Right lung (tissue), 10 donors: ENCODE measurements at places on chromosomes 3 and 15.
A peak's percentile ranks its signal among the peaks of the same experiment; 100 is the strongest.

GRCh38 chr3:13452490-13453335 lies 27.4 kb upstream of the HDAC11 start:
- no peak for DNase-seq

GRCh38 chr3:16140116-16140893 lies 34.2 kb upstream of the GALNT15 start:
- DNase-seq: no peak

DNA sequence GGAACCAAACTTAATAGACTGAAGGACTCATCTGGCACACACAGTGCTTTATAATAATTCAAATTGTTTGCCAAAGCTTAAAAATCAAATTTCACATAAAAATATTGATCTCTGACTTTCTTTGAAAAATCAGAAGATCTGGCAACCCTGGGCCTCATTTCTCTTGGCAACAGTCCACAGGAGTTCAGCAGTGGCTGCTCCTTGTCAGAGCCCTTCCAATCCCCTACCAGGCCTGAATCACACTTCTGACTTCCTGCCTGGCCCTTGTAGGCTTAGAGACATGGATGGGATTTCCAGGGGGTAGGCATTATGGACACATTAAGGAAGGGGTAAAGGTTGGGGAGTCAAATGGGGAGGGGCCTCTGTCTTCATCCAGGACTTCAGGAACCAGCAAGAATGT lies 55.5 kb downstream of the PLS1 start:
- DNase-seq: no peak

DNA sequence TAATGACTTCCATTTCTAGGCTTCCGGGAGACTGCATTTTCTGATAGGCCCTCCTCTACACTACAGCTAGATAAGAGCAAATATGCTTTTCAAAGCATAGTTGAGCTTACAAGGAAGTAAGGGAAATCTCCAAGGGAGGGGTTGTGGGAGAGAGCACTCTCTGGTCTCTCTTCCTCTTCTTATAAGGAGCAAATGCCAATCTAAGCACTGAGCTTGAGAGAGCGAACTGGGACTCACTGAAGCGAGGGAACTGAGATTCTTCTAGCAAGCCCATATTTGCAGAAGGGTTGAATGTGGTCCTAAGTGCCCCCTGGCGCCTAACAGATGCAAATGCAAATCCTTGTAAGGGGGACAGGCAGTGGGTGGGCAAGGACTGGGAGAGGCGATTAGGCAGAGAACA lies 164.8 kb downstream of the ERC2 start:
- DNase-seq: peak; percentile 19

GRCh38 chr3:133994166-133994890 lies 35.4 kb downstream of the SLCO2A1 start:
- no peak for DNase-seq

GRCh38 chr3:123082370-123083065 lies 15.7 kb downstream of the PDIA5 start:
- no peak for DNase-seq

DNA sequence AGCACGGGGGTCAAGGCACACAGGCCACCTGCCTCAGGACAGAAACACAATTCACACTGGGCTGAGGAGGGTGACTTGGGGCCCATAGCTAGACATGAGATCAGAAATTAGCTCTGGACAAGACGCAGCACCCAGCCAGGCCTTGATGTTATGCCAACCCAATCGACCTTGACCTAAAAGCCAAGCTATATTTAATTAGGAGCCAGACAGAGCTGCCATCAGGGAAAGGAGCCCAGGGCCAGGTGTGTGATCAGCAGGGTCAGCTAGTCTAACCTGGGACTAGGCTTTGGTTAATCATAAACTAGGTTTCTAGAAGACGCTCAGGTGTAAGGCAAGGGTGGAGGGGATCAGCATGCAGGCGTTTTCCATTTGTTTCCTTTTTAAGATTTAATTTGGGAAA lies 23.9 kb upstream of the SLC25A36 start:
- no peak for DNase-seq

- no peak for DNase-seq
Observed at GRCh38 chr3:20546636-20547035, 360.6 kb upstream of the SGO1 start.

DNA sequence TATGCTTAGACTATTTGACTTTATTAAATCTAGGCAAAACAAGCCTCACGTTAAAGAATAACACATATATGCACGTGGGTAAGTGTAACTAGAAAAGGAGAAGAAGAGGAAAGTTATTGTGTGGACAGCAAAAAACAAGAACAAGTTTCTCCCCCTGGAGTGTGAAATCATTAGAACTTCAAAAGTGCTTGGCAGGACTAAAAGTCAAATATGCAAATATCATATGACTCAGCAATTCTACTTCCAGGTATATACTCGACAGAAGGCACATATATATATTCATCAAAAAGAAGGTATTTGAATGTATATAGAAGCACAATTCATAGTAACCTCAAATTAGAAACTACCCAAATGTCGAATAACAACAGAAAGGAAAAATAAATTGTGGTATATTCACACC lies 68.9 kb upstream of the STXBP5L start:
- no peak for DNase-seq

DNA sequence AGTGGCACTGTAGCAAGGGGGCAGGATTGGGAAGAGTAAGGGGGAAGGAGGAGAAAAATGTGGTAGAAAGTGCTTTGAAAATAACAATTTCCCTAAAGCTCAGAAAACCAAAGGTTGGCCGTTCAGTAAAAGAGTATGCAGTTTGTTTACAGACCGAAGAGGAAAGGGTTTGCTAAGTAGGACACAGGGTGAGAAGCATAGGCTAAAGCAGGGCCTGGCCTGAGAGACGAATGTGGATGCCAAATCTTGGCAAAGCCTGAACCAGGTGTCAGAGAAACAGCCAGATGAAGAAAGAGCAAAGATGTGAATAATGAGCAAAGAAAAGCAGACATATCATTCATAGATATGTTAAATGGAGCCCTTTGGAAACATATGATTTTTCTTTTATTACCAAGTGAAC lies 17.1 kb downstream of the NEK10 start:
- DNase-seq: no peak

DNA sequence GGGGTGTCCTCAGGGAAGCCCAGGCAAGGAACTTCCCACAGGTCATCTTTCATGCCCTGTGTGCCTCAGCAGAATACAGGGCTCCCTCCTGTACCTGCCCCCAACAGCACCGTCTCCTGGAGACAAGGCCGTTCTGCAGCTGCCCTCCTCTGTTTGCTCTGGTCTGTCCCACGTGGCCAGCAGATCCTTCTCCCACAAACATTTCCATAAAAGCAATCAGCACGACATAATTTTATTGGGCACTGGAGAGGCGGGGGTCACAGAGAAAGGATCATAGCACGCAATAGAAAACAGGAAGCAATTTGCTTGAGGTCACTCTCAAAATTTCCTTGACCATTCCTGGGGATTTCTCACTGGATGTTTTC lies 29.4 kb downstream of the STARD5 start:
- DNase-seq: no peak

GRCh38 chr3:64518950-64519349 lies 168.8 kb downstream of the ADAMTS9 start:
- DNase-seq: no peak

GRCh38 chr3:120875989-120876388 lies 32.0 kb upstream of the STXBP5L start:
- DNase-seq: no peak

GRCh38 chr3:217099-217813 lies 20.7 kb downstream of the CHL1 start:
- no peak for DNase-seq

DNA sequence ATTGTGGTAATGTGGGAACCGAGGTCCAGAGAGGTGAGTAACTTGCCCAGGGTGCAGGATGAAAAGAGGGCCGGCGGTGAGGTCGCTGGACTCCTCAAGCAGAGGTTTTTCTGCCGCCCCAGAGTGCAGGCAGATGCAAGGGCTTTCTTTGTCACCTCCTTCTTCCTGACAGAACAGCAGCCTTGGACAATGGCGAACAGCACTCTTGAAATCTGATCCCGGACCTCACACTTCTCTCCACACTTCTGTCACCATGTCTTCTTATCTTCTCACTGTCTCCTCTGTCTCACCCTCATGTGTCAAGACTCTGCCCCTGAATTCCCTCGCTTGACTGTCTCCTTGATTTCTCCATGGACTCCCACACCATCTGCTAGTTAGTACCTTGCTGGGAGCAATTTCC lies 15.4 kb upstream of the VPS8 start:
- DNase-seq: no peak

GRCh38 chr3:197404754-197405153 lies 106.3 kb upstream of the DLG1 start:
- DNase-seq: no peak

GRCh38 chr15:69704700-69705099 lies 252.1 kb downstream of the RPLP1 start:
- DNase-seq: no peak

- DNase-seq: no peak
Observed at GRCh38 chr3:170426240-170426797, 7.7 kb downstream of the CLDN11 start.

- no peak for DNase-seq
Observed at GRCh38 chr3:38643090-38643489, 6.4 kb downstream of the SCN5A start.

GRCh38 chr3:39322936-39323335 lies 6.6 kb upstream of the CCR8 start:
- DNase-seq: no peak

- DNase-seq: no peak
Observed at GRCh38 chr3:11591002-11591355, 52.7 kb downstream of the VGLL4 start.

GRCh38 chr15:96421178-96421601 lies 90.7 kb downstream of the NR2F2 start:
- no peak for DNase-seq

DNA sequence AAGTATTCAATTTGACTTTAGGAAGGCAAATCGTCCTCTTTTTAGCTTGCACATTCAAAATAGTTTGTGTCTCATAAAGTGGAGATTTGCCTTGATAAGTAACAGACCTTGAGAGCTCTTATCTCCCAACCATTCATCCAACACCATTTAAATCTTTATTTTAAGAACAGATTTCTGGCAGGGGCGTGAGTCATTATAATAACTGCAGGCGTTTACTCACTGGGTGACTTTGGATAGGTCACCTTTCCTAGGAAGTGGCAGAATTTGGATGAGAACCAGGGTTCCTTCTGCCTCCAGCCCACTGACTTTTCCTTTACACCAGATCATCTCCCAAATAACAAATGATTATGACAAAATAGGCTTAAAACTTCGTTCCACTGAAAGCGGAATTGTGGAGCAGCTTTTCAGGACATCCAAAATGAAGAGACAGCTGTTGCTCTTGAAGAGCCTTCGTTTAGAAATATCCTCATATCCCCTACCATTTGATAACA lies 5.0 kb downstream of the LMCD1 start:
- DNase-seq: no peak

GRCh38 chr3:124784686-124785382 lies 54.6 kb downstream of the UMPS start:
- DNase-seq: no peak

GRCh38 chr15:84857418-84858004 lies 27.0 kb upstream of the SLC28A1 start:
- no peak for DNase-seq

GRCh38 chr3:48716508-48716981 lies 476 bp downstream of the IP6K2 start:
- DNase-seq: peak; percentile 32

- no peak for DNase-seq
Observed at GRCh38 chr3:176376531-176376930, 820.8 kb downstream of the TBL1XR1 start.

GRCh38 chr15:28167042-28167441 lies 67.9 kb upstream of the OCA2 start:
- no peak for DNase-seq

DNA sequence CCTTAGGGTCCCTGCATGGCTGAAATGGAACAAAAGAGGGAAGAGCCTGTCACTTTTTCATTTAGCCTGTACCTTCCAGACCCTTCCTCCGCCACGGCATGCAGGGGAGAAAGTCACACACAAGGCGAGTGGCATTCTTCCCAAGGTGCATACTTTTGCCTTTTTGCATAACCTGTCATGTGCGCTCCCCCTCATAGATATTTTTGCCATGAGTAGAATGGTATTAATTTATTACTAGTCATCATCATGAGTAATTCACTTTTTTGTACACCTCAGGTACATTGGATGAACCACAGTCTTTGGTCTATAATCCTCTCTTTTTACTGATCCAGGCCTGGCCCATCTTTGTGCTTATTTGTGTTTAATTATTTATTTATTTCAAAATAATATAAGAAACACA lies 8.9 kb upstream of the BUB1B start:
- DNase-seq: no peak

DNA sequence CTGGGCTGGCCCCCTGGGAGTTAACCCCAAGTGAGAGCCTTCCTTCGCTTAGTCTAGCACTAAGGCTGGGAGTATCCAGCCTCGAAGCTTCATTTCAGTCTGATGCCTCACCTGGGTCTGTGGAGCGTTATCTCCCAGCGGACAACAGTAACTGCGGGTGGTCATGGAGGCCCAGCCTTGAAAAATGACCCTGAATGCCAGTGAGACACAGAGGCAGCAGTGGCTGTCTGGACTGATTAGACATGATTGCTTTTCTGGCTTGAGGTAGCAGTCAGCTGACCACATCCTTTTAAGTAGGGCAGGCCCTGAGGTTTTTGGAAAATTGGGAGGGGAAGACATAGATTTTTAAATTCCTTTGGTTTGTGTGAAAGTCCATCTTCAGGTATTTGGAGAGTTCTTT lies 28.2 kb upstream of the TRIM59 start:
- DNase-seq: no peak

GRCh38 chr15:89141885-89142284 lies 53.6 kb downstream of the ABHD2 start:
- no peak for DNase-seq

GRCh38 chr3:27571345-27571744 lies 87.2 kb upstream of the SLC4A7 start:
- DNase-seq: no peak

DNA sequence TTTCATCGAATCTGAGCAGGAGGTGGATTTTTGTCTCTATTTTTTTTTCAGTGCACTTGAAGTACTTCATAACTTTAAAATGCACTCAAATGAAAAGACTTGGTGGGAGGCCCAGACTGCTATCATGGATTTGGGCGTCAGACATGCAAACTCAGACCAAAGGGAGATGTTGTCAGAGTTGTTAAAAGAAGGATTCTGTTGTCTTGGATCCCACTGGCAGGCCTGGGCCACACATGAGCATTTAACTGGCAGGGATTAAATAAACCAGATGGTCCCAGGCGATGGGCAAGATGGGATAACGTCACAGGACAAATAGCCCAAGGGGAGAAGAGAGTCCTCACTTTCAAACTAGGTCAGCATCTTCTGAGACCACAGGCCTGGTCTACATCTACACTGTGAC lies 15.4 kb downstream of the RTP1 start:
- peak; percentile 20 for DNase-seq

DNA sequence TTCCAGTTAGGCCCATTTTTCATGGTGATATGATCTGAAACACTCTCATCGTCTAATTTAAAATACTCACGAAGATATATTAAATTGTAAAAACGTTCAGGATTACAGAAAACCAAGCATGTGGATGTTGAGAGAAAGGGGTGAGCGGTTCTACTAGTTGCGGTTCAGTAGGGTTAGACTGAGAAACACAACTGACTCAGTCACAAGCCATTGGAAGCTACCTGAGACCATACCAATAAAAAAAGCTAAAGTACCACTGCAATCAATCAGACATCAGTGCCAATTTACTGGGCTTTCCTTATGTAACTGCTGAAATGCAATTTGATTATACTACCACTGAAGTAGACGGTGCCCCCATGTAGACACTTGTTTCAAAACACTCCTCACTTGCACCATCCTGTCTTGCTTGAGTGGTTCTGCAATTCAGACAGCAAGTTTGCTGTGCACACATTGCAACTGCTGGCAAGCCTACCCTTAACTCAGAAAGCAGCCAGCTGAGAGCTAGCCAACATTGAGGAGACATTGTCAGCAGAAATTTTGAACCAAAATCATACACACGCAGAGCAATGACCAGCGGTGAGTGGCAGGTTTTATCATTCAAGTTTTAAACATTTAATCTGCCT lies 368.7 kb upstream of the ARHGEF26 start:
- peak; percentile 52 for DNase-seq
